ENCODE measurements at places on chromosomes 2 and 18. TPM values are rescaled to one million over a fixed set of nuclear protein-coding genes. Genes with fewer than 3 reads are reported as not detected.

DNA sequence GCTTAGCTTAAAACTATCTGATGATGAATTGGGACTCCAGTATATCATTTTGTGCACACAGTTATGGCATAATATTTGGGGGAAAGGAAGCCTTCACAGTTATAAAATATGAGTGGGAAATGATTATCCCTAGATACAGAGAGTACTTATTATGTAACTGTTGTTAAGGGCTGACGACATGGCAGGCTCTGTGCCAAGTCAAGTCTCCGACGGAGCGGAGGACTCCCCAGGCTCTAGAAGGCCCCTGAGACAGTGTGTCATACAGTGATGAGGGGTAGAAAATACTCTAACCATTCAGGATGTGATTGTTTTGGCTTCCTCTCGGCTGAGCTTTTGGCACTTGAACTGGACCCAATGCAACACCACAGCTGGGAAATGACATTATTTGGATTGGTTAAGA is 211.8 kb downstream of the SLC8A1 start:
- no peak overlapping the region for H3K4me3 ChIP-seq
- H3K36me3 ChIP-seq = no peaks in the 10 kb centered on the region
- peak; percentile 77 for DNase-seq
- no peak overlapping the region for H3K27ac ChIP-seq

The ANO7 gene
- total RNA-seq = 0.14 TPM

- no peaks in the 10 kb centered on the region for H3K4me1 ChIP-seq
- H3K27ac ChIP-seq = no peak overlapping the region
- DNase-seq = no peak
- H3K36me3 ChIP-seq = no peaks in the 10 kb centered on the region
- peaks cover 12% of the 10 kb centered on the region for H3K27me3 ChIP-seq
These were observed 385.2 kb downstream of the CDH7 start for GRCh38 chr18:66136039-66136438.

The POU3F3 gene
- total RNA-seq = not detected

The CRYGD gene
- total RNA-seq = not detected

The CFC1 gene
- not detected for total RNA-seq

The PDE1A gene
- 0.15 TPM for total RNA-seq

GRCh38 chr18:26519114-26519513 is 29.2 kb downstream of the KCTD1 start:
- H3K27ac ChIP-seq = no peak overlapping the region
- H3K4me1 ChIP-seq = peaks cover 16% of the 10 kb centered on the region
- DNase-seq = no peak
- no peaks in the 10 kb centered on the region for H3K27me3 ChIP-seq
- H3K36me3 ChIP-seq = peaks cover 5% of the 10 kb centered on the region

The YIPF4 gene
- total RNA-seq = 67.6 TPM

The RAB6D gene
- not detected for total RNA-seq

GRCh38 chr2:117127680-117128079 is 686.8 kb upstream of the DDX18 start:
- no peaks in the 10 kb centered on the region for H3K4me1 ChIP-seq
- H3K36me3 ChIP-seq = no peaks in the 10 kb centered on the region
- DNase-seq = no peak
- no peak overlapping the region for H3K27ac ChIP-seq

The ATP6V1B1 gene
- total RNA-seq = not detected

GRCh38 chr2:218664653-218665052 is 5.2 kb downstream of the BCS1L start:
- no peaks in the 10 kb centered on the region for H3K27me3 ChIP-seq
- H3K27ac ChIP-seq = no peak overlapping the region
- H3K4me1 ChIP-seq = peaks cover 11% of the 10 kb centered on the region
- no peak overlapping the region for H3K4me3 ChIP-seq
- peaks cover 69% of the 10 kb centered on the region for H3K36me3 ChIP-seq
- no peak for DNase-seq

DNA sequence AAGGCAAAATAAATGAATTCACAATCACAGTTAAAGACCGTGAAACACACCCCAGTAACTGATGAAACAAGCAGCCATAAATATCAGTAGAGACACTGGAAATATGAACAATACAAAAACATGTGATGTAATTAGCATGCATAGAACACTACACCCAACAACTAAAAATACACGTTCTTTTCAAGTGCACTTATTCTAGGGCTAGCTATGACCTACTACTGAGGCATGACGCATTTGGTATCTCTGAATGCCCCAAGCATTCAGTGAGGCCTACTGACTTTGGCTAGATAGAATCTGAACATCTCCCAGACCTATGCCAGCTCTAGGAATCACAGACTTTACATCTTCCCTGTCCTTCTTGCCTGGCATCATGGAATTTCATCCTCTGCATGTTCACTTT is 450.0 kb upstream of the ID2 start:
- H3K27me3 ChIP-seq = no peaks in the 10 kb centered on the region
- no peak for DNase-seq
- H3K4me3 ChIP-seq = no peak overlapping the region
- H3K4me1 ChIP-seq = no peaks in the 10 kb centered on the region

DNA sequence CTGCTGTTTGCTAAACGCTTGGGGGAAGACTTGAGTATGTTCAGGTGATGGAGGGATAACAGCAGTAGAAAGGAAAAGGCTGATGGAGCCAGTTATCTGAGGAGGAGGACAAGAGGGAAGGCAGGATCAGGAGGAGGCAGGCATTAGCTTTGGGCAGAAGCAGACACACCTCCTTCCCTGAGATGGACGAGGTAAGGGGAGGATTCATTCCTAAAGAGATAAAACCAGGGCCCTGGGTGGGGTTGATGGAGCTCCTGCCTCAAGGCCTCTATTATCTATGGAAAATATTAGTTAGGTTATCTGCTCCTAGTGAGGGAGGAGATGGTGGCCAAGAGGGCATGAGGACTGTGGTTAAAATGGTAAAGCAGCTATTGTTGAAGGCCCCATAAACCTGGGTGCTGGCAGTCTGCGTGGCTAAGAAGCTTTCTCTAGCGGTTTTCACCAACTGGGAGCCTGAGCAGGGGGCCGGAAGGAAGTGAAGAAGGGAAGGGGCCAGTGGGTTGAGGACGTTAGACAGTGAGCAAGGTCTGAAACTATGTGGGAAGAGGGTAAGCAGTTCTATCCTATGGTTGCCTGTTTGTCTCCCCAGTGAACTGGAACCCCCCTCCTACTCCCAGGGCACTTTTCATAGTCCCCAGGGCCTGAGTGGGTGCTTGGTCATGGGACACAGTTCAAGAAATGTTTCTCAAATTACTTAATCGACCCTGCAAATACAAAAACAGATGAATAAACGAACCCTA is 56.6 kb upstream of the HK2 start:
- DNase-seq = no peak
- no peaks in the 10 kb centered on the region for H3K36me3 ChIP-seq
- no peaks in the 10 kb centered on the region for H3K27me3 ChIP-seq
- no peak overlapping the region for H3K4me3 ChIP-seq
- no peak overlapping the region for H3K27ac ChIP-seq

DNA sequence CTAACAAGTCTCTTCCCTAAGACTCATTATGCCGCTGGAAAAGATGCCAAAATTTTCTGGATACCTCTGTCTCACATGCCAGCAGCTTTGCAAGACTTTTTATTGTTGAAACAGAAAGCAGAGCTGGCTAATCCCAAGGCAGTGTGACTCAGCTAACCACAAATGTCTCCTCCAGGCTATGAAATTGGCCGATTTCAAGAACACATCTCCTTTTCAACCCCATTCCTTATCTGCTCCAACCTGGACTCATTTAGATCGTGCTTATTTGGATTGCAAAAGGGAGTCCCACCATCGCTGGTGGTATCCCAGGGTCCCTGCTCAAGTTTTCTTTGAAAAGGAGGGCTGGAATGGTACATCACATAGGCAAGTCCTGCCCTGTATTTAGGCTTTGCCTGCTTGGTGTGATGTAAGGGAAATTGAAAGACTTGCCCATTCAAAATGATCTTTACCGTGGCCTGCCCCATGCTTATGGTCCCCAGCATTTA is 26.3 kb downstream of the DHRS9 start:
- H3K27me3 ChIP-seq = no peaks in the 10 kb centered on the region
- H3K27ac ChIP-seq = peak overlapping the region; percentile 3
- peaks cover 45% of the 10 kb centered on the region for H3K4me1 ChIP-seq
- peak overlapping the region; percentile 52 for H3K4me3 ChIP-seq
- H3K36me3 ChIP-seq = no peaks in the 10 kb centered on the region

GRCh38 chr18:50315100-50315871 is 27.8 kb upstream of the CXXC1 start:
- DNase-seq = no peak
- H3K27ac ChIP-seq = no peak overlapping the region
- H3K36me3 ChIP-seq = no peaks in the 10 kb centered on the region
- H3K27me3 ChIP-seq = peaks cover 14% of the 10 kb centered on the region
- no peak overlapping the region for H3K4me3 ChIP-seq
- H3K4me1 ChIP-seq = peaks cover 4% of the 10 kb centered on the region

DNA sequence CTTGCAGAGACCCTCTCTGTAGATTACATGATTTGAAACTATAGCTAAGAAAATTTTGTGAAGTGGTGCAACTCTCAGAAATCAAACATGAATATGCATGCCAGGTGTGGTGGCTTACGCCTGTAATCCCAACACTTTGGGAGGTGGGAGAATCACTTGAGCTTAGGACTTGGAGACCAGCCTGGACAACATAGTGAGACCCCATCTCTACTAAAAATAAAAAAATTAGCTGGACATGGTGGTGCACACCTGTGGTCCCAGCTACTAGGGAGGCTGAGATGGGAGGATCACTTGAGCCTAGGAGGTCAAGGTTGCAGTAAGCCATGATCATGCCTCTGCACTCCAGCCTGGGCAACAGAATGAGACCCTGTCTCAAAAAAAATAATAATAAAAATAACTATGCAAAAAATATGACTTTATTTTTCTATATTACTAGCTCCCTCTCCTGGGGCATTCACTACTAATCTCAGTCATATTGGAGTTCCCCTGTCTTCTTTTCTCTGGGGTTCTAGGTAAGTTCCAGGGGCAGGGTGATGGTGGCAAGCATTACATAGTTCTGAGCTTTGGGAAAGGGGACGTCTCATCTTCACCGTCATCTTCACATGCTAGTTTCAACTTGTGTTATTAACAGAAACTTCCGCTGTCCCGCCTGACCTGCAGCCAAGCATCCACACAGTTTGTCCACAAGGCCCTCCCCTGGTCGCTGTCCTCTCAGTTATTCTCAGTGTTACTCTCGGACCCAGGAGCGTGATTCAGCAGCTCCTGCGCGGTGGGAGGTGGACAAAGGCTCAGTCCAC is 96.8 kb upstream of the MBOAT2 start:
- H3K27ac ChIP-seq = no peak overlapping the region
- no peak overlapping the region for H3K4me3 ChIP-seq
- H3K27me3 ChIP-seq = no peaks in the 10 kb centered on the region
- H3K4me1 ChIP-seq = peaks cover 15% of the 10 kb centered on the region
- no peak for DNase-seq
- H3K36me3 ChIP-seq = no peaks in the 10 kb centered on the region

DNA sequence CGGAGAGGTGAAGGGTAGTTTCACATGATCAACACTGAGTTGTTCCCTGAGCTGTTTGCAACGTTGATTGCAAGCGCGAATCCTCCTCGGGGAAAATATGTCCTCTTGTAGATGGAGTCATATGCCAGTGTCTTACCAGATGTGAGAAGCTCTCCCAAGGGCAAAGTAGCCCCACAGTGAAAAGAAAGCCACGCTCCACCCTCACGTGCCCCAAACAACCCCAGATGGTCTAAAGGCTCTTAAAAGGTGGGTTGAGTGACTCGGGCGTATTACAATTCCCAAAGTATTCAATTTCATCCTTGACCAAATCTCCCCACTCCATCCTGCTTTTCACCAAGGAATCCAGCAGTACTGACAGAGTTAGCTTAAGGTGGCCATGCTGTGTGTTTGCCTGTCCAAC is 332.1 kb upstream of the SOX11 start:
- H3K27me3 ChIP-seq = no peaks in the 10 kb centered on the region
- no peaks in the 10 kb centered on the region for H3K4me1 ChIP-seq
- no peak overlapping the region for H3K4me3 ChIP-seq
- no peak overlapping the region for H3K27ac ChIP-seq
- no peaks in the 10 kb centered on the region for H3K36me3 ChIP-seq

DNA sequence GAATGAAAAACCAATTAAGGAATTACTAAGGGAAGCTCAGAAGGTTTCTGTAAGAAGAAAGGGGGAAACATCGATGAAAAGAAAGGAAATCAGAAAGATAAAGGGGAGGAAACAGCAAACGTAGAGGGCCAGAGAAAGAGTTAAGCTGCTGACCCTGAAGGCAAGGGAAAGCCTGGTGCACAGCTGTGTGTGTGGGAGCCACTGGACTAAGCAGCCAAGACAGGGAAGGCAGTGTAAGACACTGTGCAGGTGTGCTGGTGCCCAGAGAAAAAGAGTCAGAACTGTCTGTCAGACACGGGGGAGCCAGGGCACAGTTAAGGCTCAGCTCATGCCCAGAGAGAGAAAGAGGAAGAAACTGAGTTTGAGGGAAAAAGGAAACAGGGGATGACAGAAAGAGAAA is 104.0 kb downstream of the HIBCH start:
- no peaks in the 10 kb centered on the region for H3K4me1 ChIP-seq
- H3K36me3 ChIP-seq = no peaks in the 10 kb centered on the region
- no peak overlapping the region for H3K27ac ChIP-seq
- H3K4me3 ChIP-seq = no peak overlapping the region

The BIN1 gene
- 29.6 TPM for total RNA-seq

DNA sequence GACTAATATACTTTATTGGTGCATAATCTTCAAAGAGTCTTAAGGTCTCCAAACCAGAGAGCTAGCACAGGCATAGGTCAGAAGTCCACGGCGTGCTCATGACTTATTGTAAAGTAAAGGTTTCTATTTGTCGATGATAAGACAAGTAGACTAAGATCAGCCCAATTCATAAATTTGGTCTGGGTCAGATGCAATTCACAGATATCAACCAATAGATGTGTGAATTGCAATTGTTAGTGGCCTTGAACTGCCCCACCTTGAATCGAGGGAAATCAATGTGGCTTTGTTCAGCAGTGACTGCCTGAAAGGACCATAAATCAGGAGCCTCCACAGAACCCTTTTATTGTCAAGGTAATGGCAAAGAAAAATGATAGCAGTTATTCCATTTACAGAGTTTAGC is 39.1 kb upstream of the CPS1 start:
- H3K4me3 ChIP-seq = no peak overlapping the region
- no peaks in the 10 kb centered on the region for H3K36me3 ChIP-seq
- no peaks in the 10 kb centered on the region for H3K4me1 ChIP-seq
- no peak overlapping the region for H3K27ac ChIP-seq

DNA sequence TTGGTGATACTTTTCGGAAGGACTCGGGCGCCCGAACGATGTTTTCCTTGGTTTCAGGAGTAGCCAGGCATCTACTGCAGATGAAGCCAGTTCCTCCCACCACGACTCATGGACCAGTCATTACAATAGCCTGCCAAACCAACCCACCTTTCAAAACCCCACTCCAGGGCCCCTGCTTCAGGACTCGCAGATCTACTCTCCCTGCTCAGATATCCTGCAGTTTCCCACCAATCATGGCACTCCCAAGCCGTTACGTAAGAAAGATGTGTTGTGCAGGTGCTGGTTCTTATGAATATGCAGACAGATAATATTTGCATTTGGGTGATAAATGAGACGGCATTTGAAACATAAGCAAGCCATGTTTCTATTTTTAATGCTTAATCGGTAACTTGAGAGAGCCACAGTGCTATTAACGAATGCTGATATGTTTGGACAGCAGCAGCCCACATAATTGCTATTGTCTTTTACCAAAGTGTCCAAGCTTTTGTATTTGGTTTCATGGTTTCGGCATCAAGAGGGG is 3.5 kb upstream of the CYS1 start:
- DNase-seq = no peak
- no peaks in the 10 kb centered on the region for H3K36me3 ChIP-seq
- H3K4me3 ChIP-seq = no peak overlapping the region

GRCh38 chr2:198231562-198231961 is 427.2 kb downstream of the PLCL1 start:
- no peak for DNase-seq
- no peaks in the 10 kb centered on the region for H3K4me1 ChIP-seq
- peaks cover 55% of the 10 kb centered on the region for H3K27me3 ChIP-seq
- no peak overlapping the region for H3K4me3 ChIP-seq
- H3K27ac ChIP-seq = no peak overlapping the region
